Activated CD4-positive, CD25-positive, alpha-beta regulatory T cell treated with anti-CD3 and anti-CD28 coated beads, Interleukin-2, amount 50 U/mL, for 16 hours (primary cell): ENCODE measurements at places on chromosomes 7 and 10.

GRCh38 chr7:72805526-72806494 is 22.2 kb downstream of the TYW1B start:
- DNase-seq, result no peak

GRCh38 chr7:138610671-138611170 is 90.4 kb downstream of the SVOPL start:
- no peak for DNase-seq

GRCh38 chr10:101570428-101571270 is 17.4 kb downstream of the POLL start:
- DNase-seq, result no peak

GRCh38 chr7:134480730-134481129 is 21.8 kb upstream of the AKR1B1 start:
- DNase-seq, result no peak

- DNase-seq, result no peak
These were observed 281.0 kb upstream of the PTER start for GRCh38 chr10:16155834-16156233.

DNA sequence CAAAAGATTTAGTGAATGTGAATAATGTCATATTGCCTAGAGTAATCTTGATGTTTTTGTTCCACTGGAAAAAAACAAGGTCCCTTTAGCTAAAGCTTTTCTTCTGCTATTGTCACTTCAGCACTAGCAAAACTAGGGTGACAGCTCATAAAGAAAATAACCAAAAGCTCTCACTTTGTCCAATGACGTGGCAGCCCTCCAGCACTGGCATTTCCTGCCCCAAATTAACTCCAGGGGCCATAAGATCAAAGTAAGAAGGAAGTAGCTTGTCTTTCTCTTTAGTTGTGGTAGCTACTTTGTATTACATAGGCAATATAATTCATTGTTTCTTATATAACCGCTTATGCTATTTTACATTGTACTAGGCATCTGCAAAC is 47.3 kb downstream of the LRRN3 start:
- peak; percentile 5 for DNase-seq

DNA sequence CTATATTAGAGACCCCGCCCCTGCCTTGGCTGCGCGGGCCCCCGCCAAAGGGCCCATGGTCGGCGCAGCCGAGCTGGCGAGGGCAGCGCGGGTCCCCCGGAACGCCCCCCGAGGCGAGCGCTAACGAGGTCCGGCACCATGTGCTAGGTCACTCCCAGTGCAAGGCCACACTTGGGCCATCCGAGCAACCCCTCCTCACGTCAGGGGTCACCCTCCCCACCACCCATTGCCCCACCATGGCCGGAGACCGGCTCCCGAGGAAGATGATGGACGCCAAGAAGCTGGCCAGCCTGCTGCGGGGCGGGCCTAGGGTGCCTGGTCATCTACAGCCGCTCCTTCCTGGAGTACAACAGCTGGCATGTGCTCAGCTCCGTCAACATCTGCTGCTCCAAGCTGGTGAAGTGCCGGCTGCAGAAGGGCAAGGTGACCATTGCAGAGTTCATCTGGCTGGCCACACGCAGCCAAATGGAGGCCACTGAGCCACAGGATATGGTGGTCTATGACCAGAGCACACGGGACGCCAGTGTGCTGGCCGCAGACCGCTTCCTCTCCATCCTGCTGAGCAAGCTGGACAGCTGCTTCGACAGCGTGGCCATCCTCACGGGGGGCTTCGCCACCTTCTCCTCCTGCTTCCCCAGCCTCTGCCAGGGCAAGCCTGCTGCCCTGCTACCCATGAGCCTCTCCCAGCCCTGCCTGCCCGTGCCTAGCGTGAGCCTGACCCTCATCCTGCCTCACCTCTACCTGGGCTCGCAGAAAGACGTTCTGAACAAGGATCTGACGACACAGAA is 12.4 kb upstream of the SEC24C start:
- no peak for DNase-seq
